ENCODE measurements at places on chromosomes 3 and 15.

DNA sequence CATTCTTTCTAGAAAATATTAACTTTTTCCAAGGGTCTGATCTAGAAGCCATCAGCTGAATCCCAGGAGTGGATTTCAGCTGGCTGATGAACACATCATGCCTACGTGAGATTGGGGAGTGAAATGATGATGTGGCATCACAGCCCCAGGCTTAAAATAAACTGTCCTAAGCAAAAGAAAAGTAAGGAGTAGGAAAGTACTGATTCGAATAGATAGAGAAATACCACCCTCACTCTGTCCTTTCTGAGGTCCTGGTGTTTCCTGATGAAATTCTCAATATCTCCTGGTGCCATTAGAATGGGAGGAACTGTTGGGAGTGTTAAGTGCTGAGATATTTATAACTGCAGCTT lies 376.8 kb upstream of the SEMA6D start:
- no peak for DNase-seq

- no peak for DNase-seq
Observed at GRCh38 chr15:35705884-35706585, 160.1 kb upstream of the DPH6 start.

DNA sequence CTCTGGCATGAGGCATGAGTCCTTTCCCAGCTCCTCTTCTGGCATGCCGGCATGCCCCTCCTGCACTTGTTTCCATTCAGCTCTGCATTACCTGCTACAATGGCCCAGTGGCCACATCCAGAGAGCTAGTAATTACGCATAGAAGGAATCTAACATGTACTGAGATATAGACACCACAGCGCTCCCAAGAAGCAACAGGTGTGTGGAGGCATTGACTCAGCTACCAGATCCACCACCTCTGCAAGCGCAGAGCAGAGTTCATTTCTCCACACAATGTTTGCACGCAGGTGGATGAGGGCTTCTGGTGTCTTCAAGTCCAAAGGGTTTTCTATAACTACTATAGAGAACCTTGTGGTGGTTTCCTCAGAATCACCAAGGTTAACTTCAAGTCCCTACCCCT lies 4.2 kb downstream of the MOBP start:
- DNase-seq = no peak

DNA sequence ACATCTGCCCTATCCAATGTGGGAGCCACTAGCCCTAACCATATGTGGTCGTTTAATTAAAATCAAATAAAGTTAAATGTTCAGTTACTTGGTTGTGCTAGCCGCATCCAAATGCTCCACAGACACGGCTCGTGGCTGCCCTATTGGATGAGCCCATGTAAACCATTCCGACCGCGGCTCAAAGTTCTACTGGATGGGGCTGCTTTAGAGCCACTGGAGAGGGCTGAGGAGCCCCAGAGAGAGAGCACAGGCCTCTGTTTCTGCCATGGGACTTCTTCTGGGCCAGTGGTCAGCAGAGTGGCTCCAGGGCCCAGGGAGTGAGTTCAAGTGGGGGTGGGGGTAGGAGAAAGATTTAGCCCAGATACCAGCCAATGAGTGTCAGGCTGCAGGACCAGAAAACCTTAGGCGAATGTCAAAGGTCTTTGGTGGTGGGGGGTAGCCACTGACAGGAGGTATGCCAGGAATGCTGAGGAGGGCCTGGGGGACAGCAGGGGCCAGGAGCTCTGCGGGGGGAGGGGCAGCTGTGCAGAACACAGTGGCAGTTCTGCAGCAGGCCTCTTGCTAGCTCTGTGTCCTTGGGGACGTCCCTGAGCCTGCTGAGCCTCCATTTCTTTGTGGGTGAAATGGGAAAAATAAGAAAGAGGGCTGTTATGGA lies 30.1 kb downstream of the SPSB4 start:
- no peak for DNase-seq

All from effector memory CD4-positive, alpha-beta T cell (primary cell).